Tibial artery (tissue), 4 donors: ENCODE measurements at places on chromosomes 2 and 18.

DNA sequence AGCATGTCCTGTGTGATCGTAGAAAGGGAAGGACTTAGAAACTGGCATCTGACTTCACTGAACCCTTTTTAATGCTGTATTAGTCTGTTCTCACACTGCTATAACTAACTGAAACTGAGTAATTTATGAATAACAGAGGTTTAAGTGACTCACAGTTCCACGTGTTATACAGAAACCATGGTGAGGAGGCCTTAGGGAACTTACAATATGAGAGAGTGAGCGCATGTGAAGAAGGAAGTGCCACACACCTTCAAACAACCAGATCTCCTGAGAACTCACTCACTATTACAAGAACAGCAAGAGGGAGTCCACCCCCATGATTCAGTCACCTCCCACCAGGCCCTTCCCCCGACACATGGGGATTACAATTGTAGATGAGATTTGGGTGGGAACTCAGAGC, 811.3 kb downstream of the CPS1 start:
- no peak overlapping the region for H3K27ac ChIP-seq
- no peaks in the 10 kb centered on the region for H3K4me1 ChIP-seq
- no peaks in the 10 kb centered on the region for H3K27me3 ChIP-seq
- H3K36me3 ChIP-seq, result no peaks in the 10 kb centered on the region
- H3K4me3 ChIP-seq, result no peak overlapping the region
- DNase-seq, result no peak

- no peak overlapping the region for H3K4me3 ChIP-seq
- DNase-seq, result no peak
- no peak overlapping the region for H3K27ac ChIP-seq
- no peaks in the 10 kb centered on the region for H3K27me3 ChIP-seq
Measured at GRCh38 chr2:44623622-44624351, 262.0 kb downstream of the CAMKMT start.

- DNase-seq, result no peak
- no peak overlapping the region for H3K4me3 ChIP-seq
- H3K27ac ChIP-seq, result no peak overlapping the region
- H3K27me3 ChIP-seq, result no peaks in the 10 kb centered on the region
- peaks cover 11% of the 10 kb centered on the region for H3K4me1 ChIP-seq
Measured at GRCh38 chr2:66897181-66897580, 462.3 kb downstream of the MEIS1 start.

- H3K27me3 ChIP-seq, result no peaks in the 10 kb centered on the region
- H3K27ac ChIP-seq, result no peak overlapping the region
- H3K36me3 ChIP-seq, result peaks cover 3% of the 10 kb centered on the region
- DNase-seq, result no peak
Measured at GRCh38 chr18:11862468-11863137, 11.4 kb downstream of the CHMP1B start.

- H3K27ac ChIP-seq, result peak overlapping the region; percentile 16
- H3K4me1 ChIP-seq, result peaks cover 30% of the 10 kb centered on the region
- no peaks in the 10 kb centered on the region for H3K36me3 ChIP-seq
- no peaks in the 10 kb centered on the region for H3K27me3 ChIP-seq
Measured at GRCh38 chr2:18435426-18436037, 124.9 kb downstream of the RDH14 start.

- no peak overlapping the region for H3K4me3 ChIP-seq
- H3K27ac ChIP-seq, result no peak overlapping the region
- no peak for DNase-seq
- H3K27me3 ChIP-seq, result no peaks in the 10 kb centered on the region
- no peaks in the 10 kb centered on the region for H3K36me3 ChIP-seq
Measured at GRCh38 chr2:105712166-105712915, 32.4 kb upstream of the NCK2 start.

DNA sequence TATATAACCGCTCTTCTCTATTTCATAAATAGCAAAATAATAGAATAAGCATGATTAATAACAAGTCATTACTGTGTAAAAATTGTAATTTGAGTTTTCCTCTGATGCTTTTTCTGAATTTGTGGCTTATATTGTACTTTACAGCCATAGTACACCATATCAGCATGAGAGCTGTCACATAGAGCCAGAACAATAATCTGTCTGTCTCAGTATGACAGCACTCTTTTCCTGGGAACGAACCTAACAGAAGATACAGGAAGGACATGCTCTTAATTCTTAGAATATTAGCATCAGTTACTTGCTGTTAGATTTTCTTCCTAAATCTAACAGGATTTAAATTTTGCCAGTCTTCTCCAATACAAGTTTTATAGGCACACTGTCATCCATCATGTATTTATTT, 21.3 kb upstream of the NRXN1 start:
- no peaks in the 10 kb centered on the region for H3K4me1 ChIP-seq
- H3K4me3 ChIP-seq, result no peak overlapping the region
- DNase-seq, result no peak
- H3K36me3 ChIP-seq, result no peaks in the 10 kb centered on the region

DNA sequence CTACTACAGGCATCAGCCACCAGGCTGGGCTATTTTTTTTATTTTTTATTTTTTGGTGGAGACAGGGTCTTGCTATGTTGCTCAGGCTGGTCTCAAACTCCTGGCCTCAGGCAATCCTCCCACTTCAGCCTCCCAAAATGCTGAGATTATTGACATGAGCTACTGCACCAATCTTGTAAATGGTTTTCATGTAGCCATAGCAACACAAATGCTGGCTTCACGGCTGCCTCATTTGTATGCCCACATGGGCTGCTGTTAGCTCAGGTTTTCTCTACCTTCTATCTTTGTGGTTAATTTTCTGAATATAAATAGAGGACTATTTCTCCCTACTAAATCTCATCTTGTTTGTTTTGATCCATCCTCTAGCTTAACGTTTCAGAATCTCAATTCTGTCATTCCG, 58.2 kb downstream of the PLEKHM3 start:
- no peak overlapping the region for H3K4me3 ChIP-seq
- H3K27ac ChIP-seq, result no peak overlapping the region
- no peak for DNase-seq
- no peaks in the 10 kb centered on the region for H3K27me3 ChIP-seq
- no peaks in the 10 kb centered on the region for H3K4me1 ChIP-seq

DNA sequence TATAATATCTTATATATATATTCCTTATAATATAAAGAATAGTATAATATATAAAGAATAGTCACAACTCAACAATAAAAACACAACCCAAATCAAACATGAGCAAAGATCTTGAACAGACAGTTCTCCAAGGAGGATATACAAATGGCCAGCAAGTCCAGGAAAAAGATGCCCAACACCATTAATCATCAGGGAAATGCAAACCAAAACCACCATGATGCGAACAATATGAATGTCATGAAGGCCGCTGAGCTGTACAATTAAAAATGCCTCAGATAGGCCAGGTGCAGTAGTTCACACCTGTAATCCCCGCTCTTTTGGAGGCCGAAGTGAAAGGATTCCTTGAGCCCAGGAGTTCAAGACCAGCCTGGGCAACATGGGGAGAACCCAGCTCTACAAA, 58.9 kb downstream of the SLC35F5 start:
- H3K4me3 ChIP-seq, result no peak overlapping the region
- no peaks in the 10 kb centered on the region for H3K27me3 ChIP-seq
- no peak overlapping the region for H3K27ac ChIP-seq
- no peak for DNase-seq

- H3K27me3 ChIP-seq, result no peaks in the 10 kb centered on the region
- no peaks in the 10 kb centered on the region for H3K36me3 ChIP-seq
- no peak overlapping the region for H3K4me3 ChIP-seq
- no peak overlapping the region for H3K27ac ChIP-seq
- DNase-seq, result no peak
- H3K4me1 ChIP-seq, result no peaks in the 10 kb centered on the region
Measured at GRCh38 chr2:138032334-138032733, 68.1 kb downstream of the HNMT start.

- no peak overlapping the region for H3K4me3 ChIP-seq
- H3K4me1 ChIP-seq, result no peaks in the 10 kb centered on the region
- H3K27me3 ChIP-seq, result no peaks in the 10 kb centered on the region
- DNase-seq, result no peak
Measured at GRCh38 chr2:222434204-222434603, 9.9 kb downstream of the SGPP2 start.

DNA sequence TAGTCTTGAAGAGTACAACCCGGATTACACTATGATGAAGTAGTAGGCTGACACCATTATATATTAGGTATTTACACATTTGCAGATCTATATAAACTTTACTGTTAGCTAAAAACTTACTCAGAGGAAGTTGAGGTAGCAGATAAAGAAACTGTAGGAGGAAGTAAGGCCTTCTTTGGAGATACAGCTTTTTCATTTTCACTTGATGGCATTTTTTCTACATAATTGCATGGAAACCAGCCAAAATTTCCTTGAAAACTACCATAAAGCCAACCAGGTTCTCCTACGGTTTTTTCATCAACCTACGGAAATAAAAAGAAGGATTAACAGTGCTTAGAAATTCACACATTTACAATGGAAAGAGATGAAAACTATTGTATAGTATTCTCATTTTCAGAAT, 86.6 kb downstream of the FAM228A start:
- H3K4me3 ChIP-seq, result no peak overlapping the region
- no peak for DNase-seq
- H3K27me3 ChIP-seq, result no peaks in the 10 kb centered on the region
- no peak overlapping the region for H3K27ac ChIP-seq
- no peaks in the 10 kb centered on the region for H3K4me1 ChIP-seq

DNA sequence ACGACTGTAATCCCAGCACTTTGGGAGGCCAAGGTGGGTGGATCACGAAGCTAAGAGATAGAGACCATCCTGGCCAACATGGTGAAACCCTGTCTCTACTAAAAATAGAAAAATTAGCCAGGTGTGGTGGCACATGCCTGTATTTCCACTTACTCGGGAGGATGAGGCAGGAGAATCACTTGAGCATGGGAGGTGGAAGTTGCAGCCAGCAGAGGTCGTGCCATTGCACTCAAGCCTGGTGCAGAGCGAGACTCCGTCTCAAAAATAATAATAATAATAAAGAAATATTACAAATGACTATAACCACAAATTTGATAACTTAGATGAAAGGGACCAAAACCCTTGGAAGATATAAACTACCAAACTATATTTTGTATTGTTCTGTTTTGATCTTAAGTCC, 226.3 kb upstream of the GULP1 start:
- no peaks in the 10 kb centered on the region for H3K27me3 ChIP-seq
- no peak overlapping the region for H3K4me3 ChIP-seq
- no peaks in the 10 kb centered on the region for H3K4me1 ChIP-seq
- no peak for DNase-seq
- no peaks in the 10 kb centered on the region for H3K36me3 ChIP-seq
- no peak overlapping the region for H3K27ac ChIP-seq

GRCh38 chr2:110100480-110100879, 15.1 kb downstream of the MALL start:
- no peaks in the 10 kb centered on the region for H3K27me3 ChIP-seq
- no peak for DNase-seq
- H3K4me3 ChIP-seq, result no peak overlapping the region
- peak overlapping the region; percentile 87 for H3K27ac ChIP-seq
- no peaks in the 10 kb centered on the region for H3K36me3 ChIP-seq
- H3K4me1 ChIP-seq, result no peaks in the 10 kb centered on the region

DNA sequence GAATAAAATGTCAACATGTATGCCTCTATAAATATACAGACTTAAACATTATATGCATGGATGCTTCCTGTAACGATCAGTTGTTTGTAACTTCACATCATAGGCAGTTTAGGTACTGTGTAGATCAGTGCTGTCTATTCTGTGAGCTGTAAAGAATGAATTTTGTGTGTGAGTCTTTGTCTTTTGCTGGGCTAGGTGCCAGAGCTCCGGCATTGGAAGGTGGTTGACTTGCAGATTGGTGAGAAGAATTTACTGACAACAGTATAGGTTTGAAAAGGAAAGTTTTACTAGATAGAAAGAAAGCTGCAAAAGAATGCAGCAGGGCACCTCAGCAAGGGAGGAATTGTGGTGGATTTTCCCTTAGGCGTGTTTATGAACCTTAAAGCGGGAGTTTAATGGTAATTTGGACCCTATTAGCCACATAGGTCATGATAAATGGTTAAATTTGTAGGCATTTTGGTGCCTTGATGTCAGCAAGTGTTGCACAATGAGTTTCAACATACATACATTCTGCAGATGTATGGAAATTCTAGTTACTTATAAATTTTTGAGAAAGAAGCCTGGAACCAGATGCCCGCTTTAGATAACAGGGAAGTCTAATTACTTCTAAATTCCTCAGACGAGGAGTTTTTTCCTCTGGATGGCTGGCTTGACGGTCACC, 6.7 kb upstream of the QPCT start:
- no peaks in the 10 kb centered on the region for H3K36me3 ChIP-seq
- DNase-seq, result no peak
- no peaks in the 10 kb centered on the region for H3K27me3 ChIP-seq

DNA sequence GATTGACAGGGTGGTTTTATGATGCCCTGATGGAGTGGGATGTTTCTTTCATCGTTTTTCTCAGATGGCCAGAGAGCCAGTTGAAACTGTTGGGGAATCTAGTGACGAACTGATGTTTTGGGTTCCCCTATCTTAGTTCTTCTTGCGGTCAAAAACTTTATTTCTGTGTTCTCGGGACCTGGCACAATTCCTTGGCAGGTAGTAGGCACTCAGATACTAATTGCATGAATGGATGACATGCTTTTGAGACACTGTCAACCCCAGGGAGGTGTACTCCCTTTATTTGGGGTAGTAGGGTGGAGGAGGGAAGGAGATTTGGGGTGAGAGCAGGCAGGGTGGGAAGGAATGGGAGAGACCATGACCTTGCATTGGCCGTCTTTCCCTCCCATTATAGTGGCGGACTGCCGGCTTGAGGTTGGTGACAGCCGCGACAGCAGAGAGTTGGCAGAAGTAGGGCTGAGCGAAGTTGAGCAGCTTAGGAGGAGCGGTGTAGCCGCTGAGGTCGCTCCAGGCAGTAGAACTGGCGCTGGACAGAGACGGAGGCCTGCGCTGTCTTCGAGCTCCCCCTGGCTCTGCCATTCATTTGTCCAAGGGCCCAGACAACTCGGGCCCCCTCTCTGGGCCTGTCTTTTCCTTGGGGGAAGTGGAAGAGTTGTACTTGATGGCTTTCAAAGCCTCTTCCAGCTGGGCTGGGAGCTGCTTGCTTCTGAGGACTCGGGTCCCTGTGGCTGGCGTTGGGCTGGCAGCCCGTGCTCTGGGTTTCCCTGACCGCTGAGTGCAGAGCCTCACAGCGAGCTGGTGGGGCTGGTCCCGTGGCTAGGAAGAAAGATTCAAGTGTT, 2.6 kb downstream of the TET3 start:
- H3K27ac ChIP-seq, result no peak overlapping the region
- no peak for DNase-seq
- no peaks in the 10 kb centered on the region for H3K4me1 ChIP-seq
- H3K4me3 ChIP-seq, result peak overlapping the region; percentile 10

GRCh38 chr2:31233741-31234682, at the start of gene EHD3:
EHD3 (plus strand) TSS chr2:31234152; CDS start chr2:31234622, 470 bp downstream.
- H3K4me3 ChIP-seq, result peak within 1 kb of the TSS; percentile 54
- DNase-seq, result peak; percentile 84
- H3K27me3 ChIP-seq, result no peaks in the 10 kb centered on the region
- H3K27ac ChIP-seq, result peak within 1 kb of the TSS; percentile 82

DNA sequence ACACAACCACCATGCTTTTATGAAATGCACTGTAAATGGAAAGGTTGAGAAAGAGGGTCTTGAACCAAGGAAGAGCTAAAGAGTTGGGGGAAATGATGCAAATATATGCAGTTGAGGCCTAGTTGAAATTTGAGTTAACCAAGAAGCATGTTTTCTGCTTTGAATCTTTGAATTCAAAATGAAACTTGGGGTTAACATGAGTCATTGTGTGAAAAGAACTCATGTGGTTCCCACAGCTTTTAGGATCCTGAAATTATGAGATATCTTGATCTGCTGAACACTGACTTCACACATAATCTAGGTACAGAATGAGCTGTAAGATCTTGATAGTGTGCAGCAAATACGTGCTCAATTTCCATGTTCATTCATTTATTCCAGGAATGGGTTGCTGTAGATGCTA, 422.9 kb upstream of the TRIB2 start:
- no peaks in the 10 kb centered on the region for H3K27me3 ChIP-seq

GRCh38 chr2:241313543-241314095, 1.9 kb downstream of the HDLBP start:
- H3K36me3 ChIP-seq, result no peaks in the 10 kb centered on the region
- H3K27me3 ChIP-seq, result no peaks in the 10 kb centered on the region
- no peak overlapping the region for H3K4me3 ChIP-seq
- H3K27ac ChIP-seq, result peak overlapping the region; percentile 91
- peaks cover 32% of the 10 kb centered on the region for H3K4me1 ChIP-seq
